ENCODE measurements at places on chromosomes 5 and 9. TPM values are rescaled to one million over a fixed set of nuclear protein-coding genes. Genes with fewer than 3 reads are reported as not detected.

Gene ACOT12
- 0.44 TPM for total RNA-seq

DNA sequence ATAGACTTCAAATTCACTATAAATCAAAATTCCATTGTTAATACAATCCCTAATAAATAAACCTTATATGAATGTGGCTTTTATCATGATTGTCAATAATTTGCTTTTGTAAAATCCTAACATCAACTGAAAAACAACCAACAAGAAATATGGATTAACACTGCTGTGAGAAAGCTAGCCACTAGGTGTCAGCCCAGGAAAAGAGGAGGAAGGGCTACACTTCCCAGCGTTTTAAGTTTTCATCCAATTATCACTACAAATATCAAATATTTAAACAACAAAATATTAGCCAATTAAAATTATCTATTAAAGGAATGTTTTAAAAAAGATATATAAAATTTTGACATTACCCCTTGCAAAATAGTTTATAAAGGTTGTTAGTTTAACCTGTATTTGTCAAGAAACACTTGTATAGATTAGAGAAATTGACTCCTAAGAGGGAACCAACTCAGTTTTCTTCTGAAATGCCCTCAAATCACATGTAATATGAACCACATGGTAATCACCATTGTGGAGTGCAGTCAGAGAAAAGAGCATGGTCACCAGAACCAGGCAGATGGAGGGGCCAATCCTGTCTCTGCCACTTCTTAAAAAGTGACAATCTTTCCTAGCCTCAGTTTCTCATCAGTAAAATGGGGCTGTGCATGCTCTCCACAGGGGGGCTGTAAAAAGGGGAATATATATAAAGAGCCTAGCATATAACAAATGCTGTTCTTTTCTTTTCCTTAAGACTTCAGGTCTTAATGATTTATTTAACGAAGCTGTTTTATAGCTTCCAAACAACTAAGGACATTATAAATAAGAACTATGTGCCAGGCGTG is 188.2 kb downstream of the CRB2 start:
- H3K4me1 ChIP-seq, result no peaks in the 10 kb centered on the region
- no peaks in the 10 kb centered on the region for H3K36me3 ChIP-seq
- H3K4me3 ChIP-seq, result no peak overlapping the region
- DNase-seq, result no peak
- H3K27ac ChIP-seq, result no peak overlapping the region
- H3K27me3 ChIP-seq, result no peaks in the 10 kb centered on the region

DNA sequence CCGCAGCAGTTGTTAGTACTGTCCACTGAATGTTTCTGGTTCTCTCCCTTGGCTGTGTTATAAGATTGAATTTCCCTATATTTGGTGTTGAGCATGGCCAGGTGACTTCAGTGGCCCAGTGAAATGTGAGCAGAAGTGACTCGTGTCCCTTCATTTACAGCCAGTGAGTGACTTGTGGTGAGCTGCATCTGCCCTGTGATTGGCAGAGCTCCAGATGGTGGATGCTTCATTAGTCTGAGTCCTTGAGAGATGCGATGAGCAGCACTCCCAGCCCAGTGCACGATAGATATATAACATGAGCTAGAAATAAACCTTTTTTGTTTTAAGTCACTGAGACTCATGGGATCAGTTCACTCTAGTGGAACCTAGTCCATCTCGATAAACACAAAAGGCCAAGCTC is 19.3 kb downstream of the PCSK5 start:
- H3K4me1 ChIP-seq, result no peaks in the 10 kb centered on the region
- no peaks in the 10 kb centered on the region for H3K36me3 ChIP-seq
- DNase-seq, result no peak

GRCh38 chr5:123297866-123298265 is 125.3 kb downstream of the CEP120 start:
- H3K27me3 ChIP-seq, result peaks cover 11% of the 10 kb centered on the region
- no peak for DNase-seq
- no peak overlapping the region for H3K27ac ChIP-seq
- no peak overlapping the region for H3K4me3 ChIP-seq
- no peaks in the 10 kb centered on the region for H3K36me3 ChIP-seq
- H3K4me1 ChIP-seq, result no peaks in the 10 kb centered on the region

Gene CCNJL
- total RNA-seq, result not detected
